ENCODE measurements at places on chromosomes 2 and 18.

- DNase-seq = no peak
These were observed 1.5 kb downstream of the ARPC2 start for GRCh38 chr2:218218268-218219185.

DNA sequence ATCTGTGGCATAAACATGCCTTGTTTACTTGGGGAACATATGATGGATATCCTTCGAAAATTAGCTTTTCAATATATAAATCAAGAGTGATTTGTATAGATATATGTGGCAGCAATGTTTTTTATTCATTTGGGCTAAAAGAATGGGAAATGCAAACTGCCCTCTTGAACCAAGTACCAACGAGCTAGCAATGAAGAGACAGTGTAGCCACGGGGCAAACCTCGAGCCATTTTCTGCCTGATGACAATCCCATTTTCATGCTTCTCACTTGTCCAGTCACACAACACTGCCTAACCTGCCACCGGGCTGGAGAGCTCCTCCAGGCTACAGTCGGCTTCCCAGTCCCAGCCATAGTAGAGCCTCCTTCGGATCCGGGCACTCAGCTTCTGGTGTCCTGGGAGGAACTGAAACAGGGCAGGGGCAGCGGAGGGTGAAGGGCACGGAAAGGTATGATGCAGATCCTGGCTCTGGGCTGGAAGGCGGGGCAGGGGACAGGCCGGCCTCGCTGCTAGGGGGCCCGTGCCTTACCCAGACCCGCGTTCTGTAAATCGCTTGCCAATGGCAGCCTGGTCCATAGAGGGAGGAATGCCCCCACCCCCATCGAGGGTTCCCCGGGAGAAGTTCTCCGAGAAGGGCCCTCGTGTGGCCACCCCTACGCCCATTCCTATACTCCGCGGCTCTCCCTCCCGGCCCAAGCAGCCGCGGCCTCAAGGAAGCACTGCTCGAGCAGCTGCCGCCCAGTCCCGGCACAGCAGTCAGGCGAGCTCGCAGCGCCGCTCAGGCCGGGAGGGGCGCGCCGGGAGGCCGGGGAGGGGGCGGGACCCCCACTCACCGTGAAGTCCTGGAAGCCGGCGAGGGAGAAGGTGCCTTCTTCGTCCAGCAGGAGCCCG, 552 bp downstream of the CNPPD1 start:
- peak; percentile 42 for DNase-seq

DNA sequence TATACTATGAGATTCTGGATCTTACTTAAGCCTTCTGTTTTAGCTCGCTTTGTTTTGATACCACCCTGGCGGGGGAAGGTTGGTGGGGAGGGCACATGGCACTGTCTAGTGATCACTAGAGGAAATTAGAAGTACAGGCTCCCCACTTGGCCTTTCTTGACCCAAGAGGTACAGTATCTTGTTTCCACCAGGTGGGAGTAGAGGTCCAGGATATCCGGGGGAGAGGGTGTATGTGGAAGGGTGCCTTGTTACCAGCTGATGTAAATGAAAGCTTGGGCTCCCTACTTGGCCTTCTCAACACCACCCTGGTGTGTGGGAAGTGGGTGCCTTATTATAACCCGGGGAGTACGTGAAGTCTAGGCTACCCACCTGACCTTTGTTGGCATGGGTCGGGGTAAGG, 7.5 kb downstream of the GALNT1 start:
- no peak for DNase-seq

GRCh38 chr2:18304849-18305248, 255.6 kb downstream of the RDH14 start:
- DNase-seq = no peak

- no peak for DNase-seq
These were observed 90.6 kb upstream of the HNMT start for GRCh38 chr2:137873536-137874244.

DNA sequence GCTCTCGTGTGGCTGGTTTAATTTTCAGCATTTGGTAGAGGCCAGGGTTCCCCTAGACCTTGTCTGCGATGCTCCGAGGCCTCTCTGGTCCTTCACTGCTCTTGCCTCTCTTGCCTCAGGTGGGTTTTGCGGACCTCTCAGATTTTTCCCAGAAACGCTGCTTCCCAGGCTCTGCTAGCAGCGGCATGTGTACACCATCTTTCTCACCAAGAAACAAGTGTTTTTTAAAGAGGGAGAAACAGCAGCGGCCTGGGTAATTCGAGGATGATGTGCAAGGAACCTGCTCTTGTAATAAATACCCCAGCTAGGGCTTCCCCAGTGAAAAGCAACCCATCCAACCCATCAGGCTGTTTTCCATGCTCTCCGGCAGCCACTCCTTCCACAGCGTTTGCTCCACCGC, 33.5 kb upstream of the COL6A3 start:
- no peak for DNase-seq

GRCh38 chr2:74464406-74464805, 776 bp downstream of the MOGS start:
- no peak for DNase-seq

- DNase-seq = peak; percentile 60
These were observed 21.4 kb upstream of the KCNS3 start for GRCh38 chr2:17857021-17857420.

DNA sequence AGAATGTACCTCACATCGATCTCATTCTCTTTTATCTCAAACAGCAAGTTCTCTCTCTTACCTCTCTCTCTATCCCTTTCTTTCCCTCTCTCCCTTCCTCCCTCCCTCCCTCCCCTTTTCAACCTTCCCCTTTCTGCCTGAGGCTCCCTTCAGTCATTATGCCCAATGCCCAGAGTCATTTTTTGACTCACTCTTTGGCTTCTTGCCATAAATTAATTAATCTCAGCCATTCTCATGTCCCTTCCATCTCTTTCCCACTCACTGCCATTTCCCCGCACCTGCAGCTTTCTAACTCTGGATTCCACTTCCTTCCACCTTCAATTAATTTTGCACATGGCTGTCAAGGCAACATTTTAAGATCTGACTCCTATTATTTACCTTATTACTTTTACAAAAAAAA, 60.1 kb downstream of the EVA1A start:
- DNase-seq = peak; percentile 88

- DNase-seq = peak; percentile 74
These were observed at the start of gene PIEZO2 for GRCh38 chr18:11149441-11150270. PIEZO2 (minus strand) TSS chr18:11149569; CDS start chr18:11148588, 981 bp downstream.

DNA sequence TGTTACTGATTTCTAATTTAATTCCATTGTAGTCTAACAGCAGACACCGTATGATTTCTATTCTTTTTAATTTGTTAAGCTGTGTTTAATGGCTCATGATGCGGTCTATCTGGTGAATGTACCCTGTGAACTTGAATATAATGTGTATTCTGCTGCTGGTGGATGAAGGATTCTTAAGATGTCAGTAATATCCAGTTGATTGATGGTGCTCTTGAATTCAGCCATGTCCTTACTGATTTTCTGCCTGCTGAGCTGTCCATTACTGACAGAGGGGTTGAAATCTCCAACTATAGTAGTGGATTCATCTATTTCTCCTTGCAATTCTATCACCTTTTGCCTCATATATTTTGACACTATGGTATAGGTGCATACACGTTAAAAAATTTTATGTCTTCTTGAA, 373.3 kb upstream of the RAB12 start:
- DNase-seq = no peak

GRCh38 chr2:168524005-168524404, 67.9 kb downstream of the CERS6 start:
- DNase-seq = no peak

DNA sequence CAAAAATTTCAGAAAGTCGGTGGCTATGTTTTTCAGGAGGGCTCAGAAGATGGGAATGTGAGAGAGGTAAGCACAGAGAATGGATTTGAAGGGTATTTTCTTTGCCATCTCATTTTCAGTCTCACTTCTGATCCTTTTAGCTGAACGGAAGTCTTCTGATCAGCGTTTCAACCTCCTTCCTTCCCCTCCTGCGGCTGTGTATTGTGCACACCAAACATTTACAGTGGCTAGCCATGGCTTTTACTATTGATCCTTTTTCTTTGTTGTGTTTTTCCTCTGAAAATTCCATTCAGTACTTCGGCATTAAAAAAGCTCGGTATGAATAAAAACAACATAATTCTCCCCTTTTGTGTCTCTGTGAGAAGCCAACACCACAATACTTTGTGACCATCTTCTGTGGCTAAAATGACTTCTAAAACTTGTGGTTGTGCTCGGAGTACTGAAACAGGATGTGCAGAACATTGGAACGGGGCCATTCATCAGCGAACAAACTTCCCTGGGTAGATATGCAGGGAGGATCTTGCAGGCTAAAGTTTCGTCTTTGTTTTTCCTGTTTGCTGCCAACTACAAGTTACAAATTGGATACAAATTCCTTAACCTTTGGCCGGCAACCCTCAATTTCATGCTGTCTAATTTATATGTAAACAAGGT, 260.8 kb upstream of the FAM98A start:
- DNase-seq = peak; percentile 56
